ENCODE measurements at places on chromosomes 11 and 22.

- no peak for DNase-seq
Measured at GRCh38 chr11:2806351-2807024, 79.1 kb downstream of the CDKN1C start.

DNA sequence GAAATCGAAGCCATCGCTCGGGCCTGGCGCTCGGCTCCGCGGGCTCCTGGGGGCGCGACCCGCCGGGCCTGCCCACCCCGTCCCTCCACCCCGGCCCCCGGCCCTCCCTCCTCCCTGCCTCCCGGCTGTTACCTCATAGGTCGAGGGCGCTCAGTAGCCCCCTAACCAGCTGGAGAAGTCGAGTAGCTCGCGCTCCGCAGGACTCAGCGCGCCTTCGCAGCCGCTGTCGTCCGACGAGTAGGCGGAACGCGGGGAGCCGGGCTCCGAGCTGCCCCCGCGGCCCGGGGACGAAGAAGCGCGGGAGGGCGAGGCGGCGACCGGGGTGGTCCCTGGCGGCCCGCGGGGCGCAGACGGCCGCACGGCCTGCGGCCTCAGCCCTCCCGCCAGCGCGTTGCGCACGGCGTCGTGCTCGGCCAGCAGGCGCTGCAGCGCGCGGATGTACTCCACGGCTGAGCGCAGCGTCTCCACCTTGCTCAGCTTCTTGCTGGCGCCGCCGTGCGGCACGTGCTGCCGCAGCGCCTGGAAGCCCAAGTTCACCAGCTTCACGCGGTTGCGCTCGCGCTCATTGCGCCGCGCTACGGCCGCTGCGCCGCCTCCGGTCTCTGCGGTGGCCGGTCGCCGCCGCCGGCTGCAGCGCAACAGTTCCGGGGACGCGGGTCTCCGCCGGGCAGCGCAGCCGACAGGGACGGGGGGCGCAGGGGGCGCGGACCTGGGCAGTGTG is 627 bp downstream of the ASCL2 start:
- DNase-seq, result peak; percentile 5

GRCh38 chr11:35518766-35519165 is 6.7 kb downstream of the PAMR1 start:
- DNase-seq, result no peak

- DNase-seq, result no peak
Measured at GRCh38 chr22:34885852-34886251, 180.1 kb upstream of the ISX start.

GRCh38 chr11:8069771-8070170 is 11.2 kb upstream of the TUB start:
- DNase-seq, result no peak

DNA sequence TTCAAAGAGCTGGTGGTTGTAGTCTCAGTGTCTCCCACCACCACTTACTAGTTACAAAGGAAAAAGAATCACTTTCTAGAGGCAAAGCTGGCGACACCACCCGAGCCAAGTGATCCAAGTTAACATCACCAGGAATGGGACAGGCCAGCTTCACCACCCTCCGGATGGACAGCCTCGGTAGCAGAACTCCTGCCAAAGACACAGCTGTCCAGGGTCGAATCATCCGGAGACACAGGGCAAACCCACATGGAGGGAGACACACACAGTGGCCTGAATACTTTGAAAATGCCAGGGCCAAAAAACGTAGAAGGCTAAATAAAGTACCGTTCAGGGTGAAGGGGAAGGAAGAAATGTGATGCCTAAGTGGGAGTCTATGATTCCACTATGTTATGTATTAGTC is 33.1 kb downstream of the KCNQ1 start:
- no peak for DNase-seq
